NCI-H1092 treated with DMSO at 0.1 percent for 48 hours (cell line): ENCODE measurements at places on chromosomes 6 and 20.

GRCh38 chr20:7650086-7650879 lies 290.0 kb downstream of the HAO1 start:
- no peak for DNase-seq

DNA sequence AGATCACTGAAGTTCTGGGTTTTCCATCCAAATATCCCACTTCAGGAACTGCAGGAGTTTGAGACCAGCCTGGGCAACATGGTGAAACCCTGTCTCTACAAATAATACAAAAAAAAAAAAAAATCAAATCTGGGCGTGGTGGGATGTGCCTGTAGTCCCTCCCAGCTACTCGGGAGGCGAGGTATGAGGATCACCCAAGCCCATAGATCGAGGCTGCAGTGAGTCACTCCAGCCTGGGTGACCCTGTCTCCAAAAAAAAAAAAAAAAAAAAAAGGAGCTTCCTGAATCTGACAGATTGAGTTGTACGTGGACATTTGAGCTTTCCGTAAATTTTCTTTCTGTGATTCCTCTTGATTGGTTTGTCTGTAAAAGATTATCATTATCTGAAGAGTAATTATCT lies 55.6 kb downstream of the TULP4 start:
- DNase-seq = no peak

- no peak for DNase-seq
Observed at GRCh38 chr20:16261733-16262273, 311.4 kb downstream of the KIF16B start.

DNA sequence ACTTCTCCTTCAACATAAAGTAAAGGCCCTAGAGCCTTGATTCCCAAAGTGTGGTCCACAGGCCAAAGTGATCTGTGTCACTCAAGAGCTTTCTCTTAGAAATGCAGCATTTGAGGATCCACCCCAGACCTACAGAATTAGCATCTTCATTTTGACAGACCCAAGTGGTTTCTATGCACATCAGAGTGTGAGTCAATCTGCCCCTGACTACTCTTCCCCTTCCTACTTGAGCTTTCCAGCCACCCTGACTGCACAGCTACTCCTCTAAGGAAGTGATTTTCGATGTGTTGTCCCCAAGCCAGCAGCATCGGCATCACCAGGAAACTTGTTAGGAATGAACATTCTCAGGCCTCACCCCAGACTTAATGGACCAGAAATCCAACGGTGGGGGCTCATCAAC lies 2.6 kb downstream of the MEP1A start:
- no peak for DNase-seq

DNA sequence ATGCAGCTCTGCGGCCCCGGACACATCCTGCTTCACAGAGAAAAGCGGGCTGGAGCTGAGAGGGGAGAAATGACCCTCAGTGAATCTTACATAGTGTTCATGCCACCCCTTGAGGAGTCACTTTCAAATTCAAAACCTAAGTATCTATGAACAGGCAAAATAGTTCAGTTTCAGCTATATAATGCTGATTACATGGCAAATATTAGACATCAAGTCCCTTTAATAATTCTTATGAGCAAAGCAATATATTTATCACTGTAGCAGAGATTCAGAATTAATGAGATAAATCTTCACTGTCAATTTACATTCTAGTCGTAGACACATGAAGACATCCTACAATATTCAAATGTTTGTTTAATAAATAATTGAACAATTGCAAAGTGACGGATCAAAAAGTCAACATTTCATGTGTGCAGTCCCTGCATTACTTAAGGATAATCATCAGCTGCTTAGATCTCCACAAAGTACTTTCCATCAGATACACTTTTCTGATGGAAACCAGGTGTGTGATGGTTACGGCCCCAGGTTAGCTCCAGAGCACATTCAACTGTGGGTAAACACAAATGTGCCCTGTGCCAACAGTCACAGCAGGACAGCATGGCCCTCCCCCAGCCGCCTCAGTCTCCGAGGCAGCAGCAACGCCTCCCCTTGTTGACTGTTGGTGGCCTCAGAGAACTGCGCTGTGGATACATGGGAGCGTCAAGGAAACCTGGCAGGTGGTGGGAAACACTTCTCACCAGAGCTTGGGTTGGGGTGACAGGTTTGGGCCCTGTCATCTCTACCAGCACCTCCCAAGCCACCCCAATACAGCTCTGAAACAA lies 787 bp upstream of the PRR18 start:
- DNase-seq = peak; percentile 85

DNA sequence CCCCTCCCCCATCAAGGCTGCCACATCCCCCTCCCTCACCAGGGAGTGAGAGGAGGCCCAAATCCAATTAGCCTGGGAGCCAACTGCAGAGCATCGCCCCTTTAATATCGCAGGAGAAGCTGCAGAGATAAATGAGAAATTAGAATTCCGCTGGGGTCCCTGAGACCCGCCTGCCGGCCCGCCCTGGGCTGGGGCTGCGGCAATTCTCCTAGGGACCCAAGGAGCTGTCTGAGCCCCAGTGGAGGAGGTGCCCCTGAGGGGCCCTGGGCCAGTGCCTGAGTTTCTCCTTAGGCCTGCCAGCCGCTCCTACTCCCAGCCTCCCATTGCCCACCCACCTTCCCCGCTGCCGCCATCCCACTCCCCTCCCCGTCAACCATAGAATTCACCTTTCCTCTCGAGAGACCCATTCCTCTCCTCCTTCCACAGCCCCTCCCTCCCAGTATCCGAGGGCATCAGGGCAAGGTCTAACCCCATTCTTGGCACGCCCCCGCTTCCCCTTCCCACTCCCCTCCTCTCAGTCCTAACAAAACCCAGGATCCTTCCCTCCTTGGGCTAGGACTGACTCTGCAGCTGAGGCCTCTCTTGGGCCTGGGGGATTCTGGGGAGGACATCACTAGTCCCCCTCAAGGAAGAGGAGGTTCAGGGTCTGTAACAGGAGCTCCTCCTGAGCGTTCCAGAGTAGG lies 20.0 kb upstream of the CDH22 start:
- DNase-seq = no peak

- no peak for DNase-seq
Observed at GRCh38 chr6:90547079-90547478, 39.8 kb downstream of the MAP3K7 start.

DNA sequence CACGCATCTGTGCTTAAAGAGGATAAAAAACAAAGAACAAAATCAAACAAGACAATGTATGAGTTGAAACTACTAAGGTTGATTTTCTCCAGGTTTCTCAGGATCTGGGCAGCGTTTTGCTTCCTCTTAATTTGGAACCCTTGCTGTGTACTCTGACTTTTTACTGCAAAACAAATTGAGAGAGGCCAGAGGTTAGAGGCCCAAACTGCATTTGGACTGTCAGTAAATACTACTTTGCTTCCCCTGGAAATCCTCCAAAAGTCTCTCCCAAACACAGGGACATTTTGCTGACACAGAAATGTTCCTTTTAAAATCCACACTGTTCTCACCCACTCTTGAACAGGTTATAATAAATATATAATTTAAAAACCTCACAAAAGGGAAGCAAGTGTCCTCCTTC lies 1.1 kb downstream of the ARG1 start:
- DNase-seq = no peak

- no peak for DNase-seq
Observed at GRCh38 chr6:127784468-127784867, 116.4 kb downstream of the THEMIS start.

GRCh38 chr6:69883551-69883950 lies 17.2 kb downstream of the COL19A1 start:
- no peak for DNase-seq

- no peak for DNase-seq
Observed at GRCh38 chr6:129416337-129416990, 293.5 kb downstream of the ARHGAP18 start.

DNA sequence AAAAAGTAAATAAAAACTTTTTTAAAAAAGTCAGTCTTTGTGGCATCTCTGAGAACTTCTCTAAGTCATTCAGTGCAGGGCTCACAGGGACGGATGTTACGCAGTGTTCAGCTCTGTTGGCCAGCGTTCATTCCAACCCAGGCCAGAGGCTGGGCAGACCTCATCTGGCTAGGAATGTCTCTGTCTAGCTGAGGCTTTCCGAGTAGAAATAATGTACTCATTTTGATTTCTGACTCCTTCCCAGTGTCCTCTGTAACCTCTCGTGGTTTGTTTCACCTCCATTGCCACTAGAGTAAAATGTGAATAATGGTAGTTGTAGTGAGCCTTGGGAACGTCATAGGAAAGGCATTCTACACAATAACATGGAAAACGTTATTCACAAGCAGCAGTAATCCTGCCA lies 135.1 kb downstream of the TMEM242 start:
- no peak for DNase-seq

DNA sequence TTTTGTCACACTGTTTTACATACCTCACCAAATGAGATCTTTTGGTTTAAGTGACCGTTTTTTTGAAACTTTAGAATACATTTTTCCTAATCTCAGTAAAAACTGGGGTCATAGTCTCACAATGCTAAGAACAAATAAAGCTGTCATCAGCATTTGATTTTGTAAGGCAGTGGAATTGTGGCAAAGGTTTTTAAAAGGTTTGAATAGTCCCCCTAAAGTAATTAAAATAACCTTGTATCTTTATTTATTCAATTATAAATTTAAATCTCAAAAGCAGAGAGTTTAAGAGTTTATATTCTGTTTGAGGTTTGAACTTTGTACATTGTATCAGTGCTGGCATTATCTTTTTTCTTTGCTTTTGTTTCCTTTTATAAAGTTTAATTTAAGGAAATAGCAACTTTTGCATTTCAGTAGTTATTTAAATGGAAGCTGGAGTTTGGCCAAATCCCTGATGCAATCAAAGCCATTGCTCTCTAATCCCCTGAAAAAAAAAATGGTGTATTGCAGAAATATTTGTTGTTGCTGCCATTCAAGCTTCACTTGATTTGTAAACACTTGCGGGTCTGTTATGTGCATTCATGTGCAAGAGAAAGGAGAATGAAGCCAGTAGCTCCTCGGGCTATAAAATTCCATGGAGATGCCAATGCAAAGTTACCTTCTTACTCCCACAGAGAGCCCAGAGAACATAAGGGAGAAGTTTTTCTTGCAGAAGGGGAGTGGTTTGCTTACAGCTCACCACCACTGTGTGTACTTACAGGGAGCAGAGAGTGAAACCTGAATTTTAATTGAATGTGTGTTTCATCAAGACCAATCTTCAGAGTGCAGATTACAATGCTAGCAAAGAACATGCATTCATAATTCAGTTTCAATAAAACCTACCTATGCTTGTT lies 391.8 kb downstream of the ARHGAP18 start:
- DNase-seq = no peak

DNA sequence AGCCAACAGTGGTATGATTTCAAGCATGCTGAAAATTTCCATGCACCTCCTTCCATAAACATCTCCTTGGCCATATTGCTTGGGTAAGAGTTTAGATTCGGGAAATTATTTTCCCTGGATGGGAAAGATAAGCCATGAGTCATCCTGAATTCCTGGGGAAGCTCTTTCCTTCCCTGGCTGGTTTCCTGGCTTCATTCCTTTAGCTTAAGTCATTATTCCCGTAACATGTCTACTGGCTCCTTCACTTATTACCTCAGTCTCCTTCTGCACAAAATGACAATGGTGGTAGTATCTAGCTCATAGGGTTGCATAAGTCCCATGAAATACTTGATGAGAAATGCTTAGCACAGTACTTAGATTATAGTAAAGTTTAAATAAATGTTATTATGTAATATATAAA lies 27.6 kb downstream of the TINAG start:
- DNase-seq = no peak

DNA sequence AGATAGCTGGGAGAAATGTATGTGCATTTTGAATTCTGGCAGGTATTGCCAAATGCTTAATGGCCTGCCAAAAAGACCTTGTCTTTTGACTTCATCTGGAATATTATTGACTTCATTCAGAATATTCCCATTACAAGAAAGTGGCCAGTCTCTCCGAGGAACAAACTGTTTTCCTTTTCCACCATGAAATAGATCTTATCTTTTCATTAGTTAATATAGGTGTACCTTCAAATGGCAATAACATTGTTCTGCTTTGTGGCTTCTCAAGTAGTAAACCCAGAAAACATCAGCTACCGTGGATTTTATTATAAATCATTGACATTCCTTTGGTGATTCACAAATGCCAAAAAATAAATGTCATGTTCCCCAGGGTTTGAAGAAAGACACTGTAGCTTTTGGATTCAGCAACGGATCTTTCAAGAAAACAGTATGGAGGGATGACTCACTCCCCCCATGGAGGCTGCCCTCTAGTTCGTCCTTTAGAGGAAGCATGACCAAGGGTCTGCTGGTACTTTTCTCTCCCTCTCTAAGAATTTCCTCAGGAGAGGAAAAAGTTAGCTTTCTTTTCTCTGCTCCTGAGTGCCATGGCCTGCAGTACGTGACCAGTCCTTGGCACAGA lies 1.1 kb upstream of the RNF182 start:
- DNase-seq = no peak

DNA sequence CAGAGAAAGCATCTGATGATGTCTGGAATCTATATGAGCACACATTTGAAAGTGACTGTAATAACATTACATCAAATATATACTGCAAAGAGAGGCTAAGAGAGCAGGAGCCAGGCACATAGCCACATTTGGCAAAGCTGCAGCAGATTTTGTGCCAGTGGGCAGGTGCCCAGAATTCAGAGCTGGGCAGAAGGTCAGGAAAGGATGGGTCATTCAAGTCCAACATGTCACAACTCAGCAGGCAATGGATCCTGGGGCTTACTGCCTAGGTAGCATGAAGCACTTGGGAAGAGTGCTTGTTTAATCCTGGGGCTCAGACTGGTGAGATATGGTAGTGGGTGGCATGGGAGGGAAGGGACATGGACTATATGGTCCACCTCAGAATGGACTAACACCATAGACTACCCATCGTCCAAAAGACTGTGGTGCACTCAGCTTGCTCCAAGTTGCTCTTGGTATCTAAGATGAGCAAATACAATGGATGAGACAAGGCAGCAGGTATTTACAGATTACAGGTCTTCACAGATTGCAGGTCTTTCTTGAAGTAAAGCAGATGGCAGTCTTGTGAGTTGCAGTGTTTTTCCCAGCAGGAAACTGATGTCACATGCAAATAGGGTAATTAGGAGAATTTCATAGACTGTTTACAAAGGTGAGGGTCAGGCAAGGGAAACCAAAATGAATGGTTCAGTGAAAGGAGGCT lies 31.2 kb upstream of the SHLD1 start:
- DNase-seq = peak; percentile 7

DNA sequence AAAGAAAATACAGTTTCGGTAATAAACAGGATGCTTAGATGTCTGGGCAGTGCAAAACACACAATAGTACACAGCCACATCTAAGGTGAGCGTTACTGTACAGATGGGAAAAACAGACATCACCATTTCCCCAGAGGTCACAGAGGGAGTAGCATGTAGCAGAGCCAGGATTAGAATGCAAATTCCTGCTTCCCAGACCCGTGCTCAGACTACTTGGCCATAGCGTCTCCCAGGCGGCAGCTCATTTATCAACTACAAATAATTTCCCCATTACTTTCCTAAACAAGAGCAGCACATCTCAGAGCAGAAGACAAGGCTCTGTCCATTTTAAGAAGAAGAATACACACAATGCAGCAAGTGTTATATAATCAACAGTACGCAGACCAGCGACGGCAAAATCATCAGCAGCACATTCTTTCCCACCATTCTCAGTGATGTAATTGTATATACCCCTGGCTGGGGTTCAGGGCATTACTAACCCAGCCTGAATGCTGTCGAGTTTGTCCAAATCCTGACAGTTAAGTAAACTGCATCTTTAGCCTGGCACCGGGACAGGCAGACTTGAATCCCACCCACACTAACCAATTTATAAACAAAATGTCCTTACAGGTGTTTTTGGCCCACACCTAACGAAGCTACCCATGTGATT lies 61.9 kb downstream of the CNKSR3 start:
- DNase-seq = peak; percentile 79

- no peak for DNase-seq
Observed at GRCh38 chr20:47544852-47545251, 43.2 kb downstream of the NCOA3 start.
